ENCODE measurements at places on chromosomes 6 and 20. TPM values are rescaled to one million over a fixed set of nuclear protein-coding genes. Genes with fewer than 3 reads are reported as not detected.

HRH3 gene
- total RNA-seq: not detected

MAP7 gene
- not detected for total RNA-seq

DNA sequence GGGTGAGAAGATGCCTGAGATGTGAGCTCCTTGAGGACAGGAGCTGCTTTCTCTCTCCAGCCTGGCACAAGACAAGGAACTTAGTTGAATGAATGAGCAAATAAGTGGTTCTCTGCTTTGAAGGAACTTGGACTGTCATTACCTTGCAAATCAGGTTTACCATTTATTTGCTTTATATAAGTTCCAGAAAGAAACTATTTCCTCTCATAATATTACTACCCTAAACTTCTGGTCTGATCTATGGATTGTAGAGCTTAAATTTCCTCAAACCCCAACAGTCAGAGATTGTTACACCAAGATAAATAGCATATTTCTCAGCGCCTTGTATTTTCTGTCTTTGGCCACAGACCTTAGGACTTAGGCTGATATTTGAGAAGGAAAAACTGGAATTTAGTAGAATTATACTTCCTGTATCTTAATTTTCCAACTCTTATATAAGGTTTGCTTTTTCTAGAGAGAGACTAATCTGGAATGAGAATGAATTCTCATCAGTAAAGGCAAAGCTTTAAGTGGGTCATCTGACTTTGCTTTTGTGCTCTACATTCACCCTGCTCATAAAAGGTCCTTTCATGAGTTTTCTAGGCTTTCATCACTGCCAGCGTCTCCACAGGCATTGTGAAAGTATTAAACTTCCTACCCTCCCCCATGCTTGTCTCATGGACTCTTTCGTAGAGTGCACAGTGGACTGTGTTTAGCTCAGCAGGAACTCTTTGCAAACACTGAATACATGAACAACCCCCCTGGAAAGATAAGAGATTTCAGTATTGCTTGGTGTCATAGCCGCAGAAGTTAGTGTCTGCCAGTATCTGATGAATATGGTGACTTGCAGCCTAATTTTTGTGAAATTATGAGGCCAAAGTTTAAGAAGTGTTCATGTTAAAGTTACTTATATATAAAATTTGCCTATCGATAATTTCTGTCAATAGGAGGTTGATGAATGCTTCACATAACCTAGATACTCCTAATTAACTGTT is 74.0 kb downstream of the PTPRA start:
- DNase-seq: no peak

XRN2 gene
- total RNA-seq: 50.3 TPM

DNA sequence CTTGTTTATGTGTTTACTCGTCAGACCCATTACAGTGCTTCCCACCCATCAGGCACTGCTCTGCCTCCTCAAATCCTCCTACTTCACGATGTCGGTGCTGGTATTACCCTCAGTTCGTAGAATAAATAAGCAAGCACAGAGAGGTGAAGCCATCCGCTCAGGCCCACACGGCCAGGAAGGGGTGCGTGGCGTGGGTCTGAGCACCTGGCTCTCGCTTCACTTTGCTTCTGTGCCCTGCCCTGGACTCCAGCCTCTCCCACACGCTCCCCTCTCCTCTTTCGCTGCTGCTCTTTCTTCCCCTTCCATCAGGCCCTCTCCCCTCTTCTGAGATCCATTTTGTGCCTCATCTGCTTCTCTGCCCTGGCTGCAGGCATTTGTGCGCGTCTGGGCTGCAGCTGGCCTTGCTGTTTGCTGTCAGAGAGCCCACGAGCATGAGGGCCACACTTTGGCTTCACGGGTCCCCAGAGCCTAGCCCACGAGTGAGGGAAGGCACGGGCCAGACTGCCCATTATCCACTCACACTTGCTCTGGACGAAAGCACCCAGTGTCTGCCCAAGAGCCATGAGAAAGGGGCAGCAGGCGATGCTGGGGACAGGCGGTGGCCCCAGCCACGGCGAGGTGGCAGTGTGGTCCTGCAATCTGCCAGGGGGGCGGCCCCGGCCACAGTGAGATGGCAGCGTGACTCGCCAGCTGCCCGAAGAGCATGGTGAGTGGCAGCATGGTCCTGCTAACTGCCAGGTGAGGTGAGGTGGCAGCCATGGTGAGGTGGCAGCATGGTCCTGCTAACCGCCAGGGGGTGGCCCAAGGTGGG is 96.2 kb upstream of the MPC1 start:
- no peak for DNase-seq

WFDC2 gene
- total RNA-seq: 0.46 TPM

DNA sequence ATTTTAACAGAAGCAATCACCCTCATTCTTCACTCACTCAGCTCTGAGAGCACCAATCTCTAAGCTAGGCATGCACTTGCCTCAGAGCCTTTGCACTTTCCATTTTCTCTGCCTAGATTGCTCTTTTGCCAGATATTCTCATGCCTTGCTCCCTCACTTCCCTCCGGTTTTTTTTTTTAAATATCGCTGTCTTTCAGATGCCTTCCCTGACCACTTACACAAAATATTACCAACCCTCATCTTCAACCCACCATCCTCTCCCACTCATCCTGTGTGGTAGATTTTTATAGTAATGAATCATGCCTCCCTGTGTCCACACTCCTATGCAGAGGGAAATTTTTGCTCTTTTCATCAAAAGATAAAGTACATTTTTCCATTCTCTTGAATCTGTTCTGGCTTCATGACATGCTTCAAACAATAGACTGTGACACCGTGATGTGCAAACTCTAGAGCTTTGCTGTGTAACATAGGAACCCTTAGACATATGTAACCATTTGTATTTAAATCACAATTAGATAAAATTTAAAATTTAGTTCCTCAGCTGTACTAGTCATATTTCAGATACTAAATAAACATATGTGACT is 437.1 kb downstream of the UTRN start:
- DNase-seq: no peak

NCOA7 gene
- 52.2 TPM for total RNA-seq

DNA sequence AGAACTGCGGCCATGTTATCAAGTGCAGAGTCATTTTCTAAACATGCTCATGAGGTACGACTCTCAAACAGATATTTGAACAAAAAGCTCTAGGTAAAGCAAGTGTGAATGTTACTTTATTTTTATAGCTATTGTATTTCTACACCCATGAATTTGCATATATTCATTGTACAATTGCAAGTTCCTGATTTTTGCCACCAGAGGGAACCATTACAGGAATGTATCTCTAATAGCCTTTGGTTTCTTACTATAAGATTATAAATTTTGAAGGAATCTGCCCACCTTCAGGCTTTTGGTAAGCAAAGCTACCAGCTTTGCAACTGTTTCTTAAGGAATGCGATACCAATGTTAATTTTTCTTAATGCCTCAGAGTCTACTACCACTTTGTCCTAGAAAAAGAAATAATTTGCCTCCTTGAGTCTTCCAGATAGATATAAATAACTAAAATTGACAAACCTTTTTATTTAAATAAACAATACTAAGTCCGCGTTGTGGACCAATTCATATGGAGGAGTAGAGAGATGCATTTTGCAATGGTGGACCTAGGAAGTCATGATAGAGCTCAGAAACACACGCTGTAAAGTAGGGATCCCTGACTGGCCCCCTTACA is 125.4 kb upstream of the SAMD5 start:
- DNase-seq: peak; percentile 12

SLC22A2 gene
- not detected for total RNA-seq

GRCh38 chr6:18527836-18528743 is 140.9 kb downstream of the RNF144B start:
- DNase-seq: peak; percentile 27

SIGLEC1 gene
- total RNA-seq: 0.11 TPM

GRCh38 chr6:131295081-131295480 is 159.8 kb downstream of the AKAP7 start:
- no peak for DNase-seq

- no peak for DNase-seq
Observed at GRCh38 chr6:18099511-18099910, 23.0 kb downstream of the NHLRC1 start.

DNA sequence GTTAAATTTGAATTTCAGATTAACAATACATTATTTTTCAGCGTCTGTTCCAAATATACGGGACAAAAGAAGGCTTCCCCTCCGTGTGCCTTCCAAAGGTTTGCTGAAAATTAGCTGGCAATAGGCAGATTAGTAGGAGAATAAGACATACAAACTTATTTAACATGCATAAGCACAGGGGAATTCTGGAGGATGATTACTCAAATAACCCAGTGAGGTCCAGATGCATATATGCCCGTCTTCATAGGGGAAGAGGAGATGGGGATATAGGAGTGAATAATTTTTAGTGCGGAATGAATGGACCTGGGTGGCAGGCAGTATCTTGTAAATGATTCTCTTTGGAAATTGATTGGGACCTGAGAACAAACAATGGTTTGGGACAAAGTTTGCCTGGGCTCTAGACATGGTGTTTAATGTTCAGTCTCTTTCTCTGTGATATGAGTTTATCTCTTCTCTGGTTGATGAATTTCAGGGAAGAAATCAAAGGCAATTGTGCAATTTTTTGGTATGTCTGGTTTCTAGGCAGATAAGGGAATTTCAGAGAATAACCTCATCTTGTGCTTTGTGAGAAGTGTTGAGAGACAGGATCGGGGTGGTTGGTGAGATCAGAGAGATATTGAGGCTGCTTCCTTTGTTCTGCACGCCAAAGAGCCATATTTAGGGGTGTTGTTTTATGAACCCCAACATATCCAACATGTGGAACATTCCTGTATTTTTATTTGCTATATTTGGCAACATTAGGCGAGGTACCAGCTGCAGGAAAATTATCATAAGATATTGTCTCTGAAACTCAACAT is 63.7 kb downstream of the MKKS start:
- DNase-seq: no peak

REPS1 gene
- total RNA-seq: 68.6 TPM

- no peak for DNase-seq
Observed at GRCh38 chr6:116412270-116412669, 41.5 kb downstream of the DSE start.

DNA sequence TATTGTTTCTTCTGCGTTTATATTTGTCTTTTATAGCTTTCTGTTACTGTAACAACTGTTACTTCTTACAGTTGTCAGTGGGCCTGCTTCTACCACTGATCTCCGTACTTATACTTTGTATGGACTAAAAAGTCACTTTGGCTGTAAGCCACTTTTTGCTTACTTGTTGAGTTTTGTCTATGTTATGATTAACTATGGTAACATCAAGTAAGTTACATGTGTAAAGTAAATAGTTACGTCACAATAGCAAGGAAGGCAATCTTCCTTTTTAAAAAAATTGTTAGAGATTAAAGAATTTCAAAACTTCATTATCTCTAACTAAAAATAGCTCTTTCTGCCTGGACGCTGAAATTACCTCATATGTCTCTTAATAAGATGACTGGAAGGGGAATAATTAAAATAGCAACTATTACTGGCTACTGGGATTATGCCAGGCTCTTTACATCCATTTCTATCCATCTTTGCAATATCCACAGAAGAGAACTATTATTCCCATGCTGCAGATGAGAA is 10.9 kb downstream of the TFB1M start:
- DNase-seq: no peak

- DNase-seq: no peak
Observed at GRCh38 chr6:166499350-166500163, 86.9 kb downstream of the RAMACL start.

DNA sequence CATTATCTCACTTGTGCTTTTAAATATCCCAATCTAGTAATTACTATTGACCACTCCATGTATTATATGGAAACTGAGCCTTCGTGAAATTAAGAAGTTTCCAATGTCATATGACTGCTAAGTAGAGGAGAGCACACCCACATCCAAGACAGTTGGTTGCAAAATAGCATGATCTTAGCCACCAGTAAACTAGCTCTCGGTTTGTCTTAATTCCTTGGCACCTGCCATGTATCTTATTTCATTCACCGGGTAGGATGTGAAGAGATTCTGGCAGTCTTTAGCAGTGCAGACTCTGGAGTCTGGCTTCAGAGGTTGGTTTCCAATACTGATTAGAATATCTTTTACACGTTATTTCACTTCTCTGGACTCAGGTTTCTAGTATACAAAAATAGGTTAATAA is 270.3 kb downstream of the LAMA2 start:
- DNase-seq: no peak

DNA sequence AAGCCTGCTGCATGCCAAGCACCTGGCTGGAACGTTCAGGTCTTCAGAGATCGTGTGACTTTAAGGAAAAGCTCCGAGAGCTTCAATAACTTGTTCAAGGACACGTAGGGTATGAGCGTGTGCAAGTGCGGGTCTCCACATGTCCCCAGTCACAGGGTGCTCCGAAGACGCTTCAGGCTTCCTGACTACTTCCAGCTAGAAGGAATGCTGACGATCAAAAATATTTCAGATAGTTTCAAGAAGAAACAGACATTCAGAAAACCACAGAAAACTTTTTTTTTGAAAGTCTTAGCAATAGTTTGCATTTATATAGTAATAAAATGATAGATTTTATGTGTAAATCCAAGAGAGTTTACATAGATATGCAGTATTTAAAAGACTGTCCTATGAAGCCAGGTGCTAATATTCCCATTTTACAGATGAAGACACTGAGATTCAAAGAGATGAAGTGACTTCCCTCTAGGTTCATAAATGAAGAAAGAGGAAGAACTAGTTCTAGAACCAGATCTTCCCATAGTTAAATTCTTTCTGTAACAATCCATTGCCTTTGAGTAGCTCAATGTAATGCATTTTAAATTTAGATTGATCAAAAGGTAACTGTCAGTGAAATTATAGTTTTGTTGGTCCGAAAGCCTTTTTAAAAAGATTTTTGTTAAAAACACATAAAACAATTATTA is 247.6 kb downstream of the MYLK4 start:
- DNase-seq: no peak

GRCh38 chr6:54896302-54896701 is 49.7 kb downstream of the FAM83B start:
- no peak for DNase-seq

- DNase-seq: no peak
Observed at GRCh38 chr6:3414327-3415081, 42.3 kb downstream of the SLC22A23 start.

SPATA25 gene
- total RNA-seq: 5.8 TPM

DNA sequence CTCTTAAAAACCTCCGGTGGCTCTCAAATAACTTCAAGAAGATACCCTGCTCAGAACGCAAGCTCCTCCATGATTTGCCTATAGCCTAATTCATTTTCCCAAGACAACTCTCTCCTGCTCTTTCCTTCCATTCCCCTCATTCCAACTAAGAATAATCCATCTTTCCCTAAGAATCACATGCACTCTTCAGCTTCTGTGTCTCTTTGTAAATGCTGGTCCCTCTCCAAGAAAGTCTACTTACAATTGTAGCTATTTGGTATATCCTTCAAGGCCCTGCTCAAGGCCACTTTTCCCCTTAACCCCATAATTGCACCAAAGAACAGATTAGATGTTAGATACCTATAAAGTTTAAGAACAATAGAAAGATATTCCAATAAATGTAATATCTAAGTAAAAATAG is 7.4 kb upstream of the HEY2 start:
- DNase-seq: no peak

PSORS1C2 gene
- total RNA-seq: not detected

PNPLA1 gene
- total RNA-seq: not detected

SLCO4A1 gene
- total RNA-seq: 30.4 TPM

GRCh38 chr6:149990661-149991471 is 27.1 kb downstream of the ULBP1 start:
- DNase-seq: peak; percentile 29

- no peak for DNase-seq
Observed at GRCh38 chr20:47274401-47275108, 81.9 kb downstream of the ZMYND8 start.

UNC5CL gene
- 0.63 TPM for total RNA-seq

TOX2 gene
- total RNA-seq: 0.23 TPM

All from OCI-LY7 (cell line).